Naive thymus-derived CD4-positive, alpha-beta T cell (primary cell): ENCODE measurements at places on chromosomes 1 and 21. TPM values are rescaled to one million over a fixed set of nuclear protein-coding genes. Genes with fewer than 3 reads are reported as not detected.
A peak's percentile ranks its signal among the peaks of the same experiment; 100 is the strongest.

DNA sequence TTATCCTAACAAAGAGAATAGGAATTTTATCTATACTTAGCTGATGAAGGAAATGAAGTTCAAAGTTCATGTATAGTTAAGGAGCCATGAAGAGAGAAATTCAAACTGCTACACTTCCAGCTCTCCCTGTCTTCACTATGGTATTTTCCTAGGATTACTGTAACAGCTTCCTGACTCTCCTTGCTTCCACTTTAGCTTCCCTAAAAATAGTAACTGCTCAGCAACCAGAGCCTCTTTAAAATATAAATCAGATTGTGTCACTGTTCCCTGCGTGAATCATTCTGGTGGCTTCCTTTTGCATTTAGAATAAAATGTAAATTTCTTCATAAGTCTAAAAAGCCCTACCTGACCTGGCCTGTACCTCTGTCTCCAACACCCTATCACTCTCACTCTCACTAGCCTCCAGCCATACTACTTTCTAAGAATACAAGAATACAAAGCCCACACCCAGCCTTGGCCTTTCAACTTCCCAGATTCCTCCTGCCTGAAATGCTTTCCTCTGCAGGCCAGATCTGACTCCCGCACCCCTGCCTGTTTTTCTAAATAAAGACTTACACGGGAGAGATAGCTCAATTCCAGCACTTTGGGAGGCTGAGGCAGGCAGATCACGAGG is 30.5 kb downstream of the OR10J1 start:
- DNase-seq = no peak
- no peaks in the 10 kb centered on the region for H3K27me3 ChIP-seq
- no peaks in the 10 kb centered on the region for H3K36me3 ChIP-seq
- H3K4me3 ChIP-seq = no peak overlapping the region
- no peaks in the 10 kb centered on the region for H3K4me1 ChIP-seq

DNA sequence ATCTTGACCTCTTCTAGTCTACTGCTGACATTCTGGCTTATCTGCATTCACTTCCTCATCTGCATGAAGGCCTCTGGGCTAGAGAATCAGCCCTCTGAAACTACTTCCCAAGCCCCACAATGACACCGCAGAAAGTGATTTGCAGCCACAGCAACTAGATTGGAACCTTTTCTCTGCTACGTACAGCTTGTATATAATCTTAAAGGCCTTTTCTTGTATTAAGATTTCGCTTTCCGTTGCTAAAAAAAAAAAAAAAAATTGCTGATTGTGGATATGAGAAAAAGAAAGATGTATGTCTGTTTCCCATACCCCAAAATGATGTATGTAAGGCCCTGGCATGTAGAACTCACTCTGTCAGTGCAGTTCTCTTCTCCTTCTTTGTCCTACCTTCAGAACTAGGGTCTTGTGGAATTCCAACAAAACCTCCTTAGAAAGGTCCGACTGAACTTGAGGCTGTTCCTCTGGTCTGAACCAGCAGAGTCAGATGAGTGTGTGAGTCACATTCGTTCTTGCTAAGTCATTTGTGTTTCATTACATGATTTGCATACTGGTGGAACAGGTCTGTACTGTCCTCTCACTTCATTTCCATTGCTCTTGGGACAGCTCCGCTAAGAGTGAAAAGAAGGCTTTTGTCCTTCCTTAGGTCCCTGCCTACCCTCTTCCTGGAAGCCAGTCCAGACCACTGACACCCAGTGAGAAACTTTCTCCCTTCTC is 62.7 kb downstream of the PLPP3 start:
- H3K4me3 ChIP-seq = no peak overlapping the region
- no peak for DNase-seq
- H3K36me3 ChIP-seq = no peaks in the 10 kb centered on the region

DNA sequence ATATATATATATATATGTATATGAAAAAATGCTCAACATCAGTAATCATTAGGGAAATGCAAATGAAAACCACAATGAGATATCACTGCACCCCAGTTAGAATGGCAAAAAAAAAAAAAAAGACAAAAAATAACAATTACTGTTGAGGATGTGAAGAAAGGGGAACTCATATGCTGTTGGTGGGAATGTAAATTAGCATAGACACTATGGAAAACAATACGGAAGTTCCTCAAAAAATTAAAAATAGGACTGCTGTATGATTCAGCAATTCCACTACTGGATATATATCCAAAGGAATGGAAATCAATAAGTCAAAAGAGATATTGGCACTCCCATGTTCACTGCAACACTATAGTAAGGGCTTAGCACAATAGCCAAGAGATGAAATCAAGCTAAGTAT is 41.5 kb upstream of the CTBS start:
- no peak overlapping the region for H3K27ac ChIP-seq
- H3K27me3 ChIP-seq = no peaks in the 10 kb centered on the region
- H3K4me3 ChIP-seq = no peak overlapping the region
- H3K36me3 ChIP-seq = no peaks in the 10 kb centered on the region
- DNase-seq = no peak

DNA sequence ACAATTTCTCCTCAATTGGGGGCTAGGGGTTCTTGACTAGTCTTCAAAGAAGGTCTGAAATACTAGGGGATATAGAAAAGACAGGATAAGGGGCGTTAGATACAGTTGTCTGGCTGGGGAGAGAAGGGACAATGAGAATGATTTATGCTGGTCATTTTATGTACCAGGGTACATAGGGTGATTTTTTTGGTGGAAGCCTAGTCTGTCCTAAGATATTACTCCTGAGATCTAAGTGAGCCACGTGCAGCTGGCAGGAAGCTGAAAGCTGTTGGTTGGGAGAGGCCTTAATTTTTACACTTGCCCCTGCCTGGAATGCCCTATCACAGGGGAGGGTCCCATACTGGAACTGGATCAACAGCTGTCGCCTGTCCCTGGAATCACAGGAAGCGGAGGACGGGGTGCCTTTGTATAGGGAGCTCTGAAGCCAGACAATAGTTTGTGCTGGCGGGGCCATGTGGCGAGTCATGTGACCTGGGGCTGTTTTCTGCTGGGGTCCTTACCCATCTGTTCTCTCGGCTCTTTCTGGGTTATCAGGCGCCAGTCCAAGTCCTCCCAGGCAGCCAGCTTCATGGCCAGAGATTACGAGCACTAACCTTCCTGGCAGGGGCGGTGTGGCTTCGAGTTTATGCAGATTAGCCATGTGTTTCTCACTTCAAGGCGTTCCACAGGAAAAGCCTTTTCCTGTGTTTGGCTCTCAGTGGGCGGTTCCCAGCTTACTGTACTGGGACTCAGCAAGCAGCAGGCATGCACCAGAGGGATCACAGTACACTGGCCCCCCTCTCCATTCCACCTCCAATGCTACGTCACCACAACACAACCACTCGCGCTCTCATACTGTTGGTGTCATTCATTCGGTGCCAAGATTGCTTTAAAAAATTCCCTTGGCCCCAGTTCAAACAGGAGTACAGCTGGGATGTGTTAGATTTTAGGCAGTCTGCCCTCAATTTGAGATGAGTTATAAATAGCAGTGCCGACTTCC is 27.5 kb downstream of the ARID1A start:
- peaks cover 81% of the 10 kb centered on the region for H3K4me1 ChIP-seq
- peak; percentile 35 for DNase-seq
- no peaks in the 10 kb centered on the region for H3K27me3 ChIP-seq

SPRR3 gene
- total RNA-seq = not detected

DNA sequence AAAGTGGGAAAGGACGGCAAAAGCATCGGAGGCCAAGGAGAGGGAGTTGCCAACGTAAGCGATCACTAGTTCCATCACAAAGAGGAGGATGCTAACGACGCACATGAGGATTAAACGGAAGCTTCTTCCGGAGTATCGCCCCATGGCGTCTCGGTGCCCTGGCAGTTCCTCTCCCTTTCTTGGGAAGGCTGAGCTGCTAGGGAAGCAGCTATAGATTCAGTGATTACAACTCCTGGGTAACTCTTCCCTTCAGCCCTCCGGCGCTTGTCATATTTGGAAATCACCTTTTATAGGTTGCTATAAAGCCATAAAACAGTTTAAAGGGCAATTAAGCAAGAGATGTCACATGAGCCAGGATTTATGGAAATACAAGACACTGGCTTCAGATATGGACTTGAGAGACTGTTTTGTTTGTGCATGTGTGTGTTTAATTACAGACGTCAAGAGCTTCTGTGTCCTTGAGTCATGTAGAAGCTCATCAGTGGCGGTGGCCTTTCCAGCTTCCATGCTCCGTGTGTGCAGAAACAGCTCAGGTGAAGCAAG is 30.6 kb upstream of the SLC30A10 start:
- DNase-seq = no peak
- no peaks in the 10 kb centered on the region for H3K4me1 ChIP-seq
- H3K27ac ChIP-seq = no peak overlapping the region

DNA sequence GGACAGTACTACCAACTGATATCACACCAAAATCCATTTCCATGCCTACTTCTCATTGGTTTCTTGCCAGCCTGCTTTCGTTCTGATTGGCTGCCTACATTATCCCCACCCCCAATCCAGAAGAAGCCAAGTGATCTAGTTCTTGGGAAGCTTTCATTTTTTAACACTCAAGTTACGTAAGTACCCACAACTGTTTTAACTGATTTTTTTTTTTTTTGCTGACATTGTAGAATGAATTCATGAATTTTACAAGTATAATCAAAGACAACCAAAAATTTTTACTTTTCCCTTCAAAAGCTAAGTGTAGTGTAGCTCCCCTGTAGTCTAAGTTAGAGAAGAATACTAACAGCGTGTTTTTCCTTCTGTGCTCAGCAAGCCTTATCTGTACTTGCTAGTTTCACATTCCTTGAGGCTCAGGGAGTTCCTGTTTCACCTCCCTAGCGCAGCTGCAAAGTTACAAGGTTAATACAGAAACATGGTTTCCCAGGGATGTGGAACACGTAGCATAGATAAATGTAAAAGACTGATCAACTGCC is at the start of gene SLC9C2:
Gene SLC9C2 (minus strand): TSS at position 17 of the 536 bp plus-strand sequence. CDS start 1,296 bp downstream, outside the sequence.
- no peak within 1 kb of the TSS for H3K27ac ChIP-seq
- H3K27me3 ChIP-seq = no peaks in the 10 kb centered on the region
- no peak within 1 kb of the TSS for H3K4me3 ChIP-seq
- no peak for DNase-seq
- H3K4me1 ChIP-seq = no peaks in the 10 kb centered on the region
- no peaks in the 10 kb centered on the region for H3K36me3 ChIP-seq

DNA sequence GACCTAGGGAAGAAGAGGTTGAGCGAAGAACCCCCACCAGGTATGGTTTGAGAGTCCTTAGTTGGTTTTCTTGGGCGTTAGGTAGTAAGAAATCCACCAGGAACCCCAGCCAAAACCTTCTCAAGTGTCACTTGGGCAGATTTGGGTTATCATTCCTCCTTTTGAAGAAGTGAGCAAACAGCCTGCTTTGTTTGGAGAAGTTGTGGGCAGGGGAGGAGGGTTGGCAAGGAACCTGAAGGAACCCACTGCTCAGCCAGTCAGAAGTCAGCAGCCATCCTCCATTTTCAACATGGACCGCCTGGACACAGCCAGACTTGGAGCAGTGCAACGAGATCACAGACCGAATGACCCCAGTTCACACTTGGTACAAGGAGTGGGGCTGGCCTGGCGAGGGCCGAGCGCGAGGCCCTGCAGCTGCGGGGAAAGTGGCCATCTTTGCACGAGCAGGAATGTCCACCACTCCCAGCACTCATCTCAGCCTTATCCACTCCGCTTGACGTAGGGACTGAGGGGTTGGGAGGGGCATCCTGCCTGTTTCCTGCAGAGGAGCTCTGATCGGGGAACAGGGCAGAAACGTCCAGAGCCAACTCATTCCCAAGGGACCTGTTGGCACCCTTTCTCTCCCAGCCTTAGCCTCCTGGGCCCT is 7.2 kb downstream of the ADPRS start:
- no peak overlapping the region for H3K4me3 ChIP-seq
- no peak overlapping the region for H3K27ac ChIP-seq
- no peaks in the 10 kb centered on the region for H3K27me3 ChIP-seq

ERG gene
- not detected for total RNA-seq

GRCh38 chr1:98322966-98323365 is 338.6 kb upstream of the SNX7 start:
- no peak overlapping the region for H3K27ac ChIP-seq
- no peaks in the 10 kb centered on the region for H3K4me1 ChIP-seq
- H3K36me3 ChIP-seq = no peaks in the 10 kb centered on the region
- no peak overlapping the region for H3K4me3 ChIP-seq

- H3K4me1 ChIP-seq = no peaks in the 10 kb centered on the region
- H3K27ac ChIP-seq = no peak overlapping the region
- no peak overlapping the region for H3K4me3 ChIP-seq
- no peak for DNase-seq
- no peaks in the 10 kb centered on the region for H3K36me3 ChIP-seq
Observed at GRCh38 chr1:241356187-241356518, 852 bp downstream of the RGS7 start.

MMEL1 gene
- 2.0 TPM for total RNA-seq

- H3K27ac ChIP-seq = no peak overlapping the region
- H3K27me3 ChIP-seq = no peaks in the 10 kb centered on the region
- no peak for DNase-seq
- H3K4me1 ChIP-seq = no peaks in the 10 kb centered on the region
- no peak overlapping the region for H3K4me3 ChIP-seq
Observed at GRCh38 chr1:172966844-172967540, 83.7 kb downstream of the TNFSF18 start.

GRCh38 chr1:168243198-168243597 is 17.4 kb downstream of the SFT2D2 start:
- H3K4me1 ChIP-seq = no peaks in the 10 kb centered on the region
- no peaks in the 10 kb centered on the region for H3K27me3 ChIP-seq
- H3K27ac ChIP-seq = no peak overlapping the region
- no peak for DNase-seq

- H3K27me3 ChIP-seq = no peaks in the 10 kb centered on the region
- no peak overlapping the region for H3K27ac ChIP-seq
- no peak for DNase-seq
- H3K4me3 ChIP-seq = no peak overlapping the region
- H3K36me3 ChIP-seq = no peaks in the 10 kb centered on the region
Observed at GRCh38 chr1:65179148-65179547, 31.1 kb downstream of the AK4 start.

DNA sequence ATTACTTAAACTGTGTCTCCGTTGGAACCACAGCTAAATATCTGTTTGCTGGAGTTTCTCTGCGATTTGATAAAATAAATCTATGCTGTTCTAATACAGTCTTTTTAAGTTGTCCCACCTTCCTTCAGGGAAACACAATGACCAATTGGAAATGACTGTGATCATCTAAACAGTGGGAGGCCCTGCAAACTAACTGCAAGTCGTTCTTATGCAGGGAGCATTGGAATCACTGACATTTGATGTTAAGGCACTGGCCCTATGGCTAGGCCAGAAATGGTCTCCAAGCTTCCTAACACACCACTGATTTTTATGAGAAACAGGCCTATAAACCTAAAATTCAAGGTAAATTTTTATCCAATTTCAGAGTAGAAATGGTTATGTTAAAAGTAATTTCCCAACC is 645.2 kb downstream of the LMO4 start:
- H3K27me3 ChIP-seq = no peaks in the 10 kb centered on the region
- H3K4me1 ChIP-seq = no peaks in the 10 kb centered on the region
- no peaks in the 10 kb centered on the region for H3K36me3 ChIP-seq
- no peak overlapping the region for H3K27ac ChIP-seq
- no peak overlapping the region for H3K4me3 ChIP-seq

DNA sequence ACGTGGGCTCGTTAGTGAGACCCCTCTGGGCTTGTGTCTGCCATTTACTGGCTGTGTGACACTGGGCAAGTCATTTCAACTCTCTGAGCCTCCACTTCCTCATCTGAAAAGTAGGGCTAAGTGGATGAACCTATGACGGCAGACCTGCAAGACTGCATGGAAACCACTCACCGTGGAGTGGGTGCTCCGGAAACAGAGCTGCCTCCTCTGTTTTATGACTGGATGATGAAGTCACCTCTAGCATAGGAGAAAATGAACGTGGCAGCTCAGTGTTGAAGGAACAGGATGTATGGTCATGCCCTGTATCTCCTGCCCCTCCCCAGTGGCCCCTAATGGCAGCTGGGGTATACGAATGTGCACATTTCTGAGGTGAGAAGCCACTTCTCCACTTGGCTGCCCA is 40.5 kb downstream of the STPG1 start:
- no peak overlapping the region for H3K27ac ChIP-seq
- H3K36me3 ChIP-seq = no peaks in the 10 kb centered on the region
- H3K27me3 ChIP-seq = no peaks in the 10 kb centered on the region
- DNase-seq = no peak
